ENCODE measurements at places on chromosomes 2 and 18.

GRCh38 chr2:47072728-47073191 is 82.3 kb downstream of the STPG4 start:
- no peak for DNase-seq

- DNase-seq = no peak
Measured at GRCh38 chr2:120396013-120396860, 50.3 kb downstream of the INHBB start.

- DNase-seq = no peak
Measured at GRCh38 chr2:221064880-221065279, 507.2 kb downstream of the EPHA4 start.

DNA sequence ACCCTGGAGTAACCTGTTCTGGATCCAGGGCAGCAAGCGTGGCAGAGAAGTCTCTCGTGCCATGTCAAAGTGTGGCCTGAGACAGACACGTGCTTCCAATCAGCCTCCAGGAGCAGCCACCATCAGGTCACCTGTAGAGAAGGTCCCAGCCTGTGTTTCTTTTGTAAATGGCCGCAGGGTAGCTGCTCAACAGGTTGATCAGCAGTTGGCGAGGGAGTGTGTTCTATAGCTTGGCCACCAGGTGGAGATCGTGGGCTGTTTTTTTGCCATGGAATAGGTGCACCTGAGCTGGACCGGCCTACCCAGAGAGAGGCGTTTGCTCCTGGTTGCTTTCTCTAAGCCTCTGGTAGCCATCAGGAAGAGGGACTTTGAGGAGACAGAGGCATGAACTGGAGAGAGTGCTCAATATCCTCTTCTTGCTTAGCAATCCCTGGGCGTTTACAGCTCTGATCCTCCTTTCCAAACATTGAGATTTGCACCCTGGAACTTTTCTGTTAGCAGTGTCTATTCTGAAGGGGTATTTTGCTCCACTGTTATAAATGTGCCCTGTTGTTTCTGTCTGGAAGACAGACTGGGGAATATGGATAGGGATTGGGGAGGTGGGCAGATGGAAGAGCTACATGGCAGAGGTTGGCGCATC is 34.2 kb upstream of the EN1 start:
- DNase-seq = peak; percentile 58

GRCh38 chr18:2847317-2848246 is 776 bp downstream of the EMILIN2 start:
- peak; percentile 46 for DNase-seq

Data from AG08396 (cell line).